Stimulated activated CD4-positive, alpha-beta T cell treated with anti-CD3 and anti-CD28 coated beads, TNF-alpha, amount 100 ng/mL, for 24 hours (primary cell): ENCODE measurements at places on chromosomes 11 and 22.

DNA sequence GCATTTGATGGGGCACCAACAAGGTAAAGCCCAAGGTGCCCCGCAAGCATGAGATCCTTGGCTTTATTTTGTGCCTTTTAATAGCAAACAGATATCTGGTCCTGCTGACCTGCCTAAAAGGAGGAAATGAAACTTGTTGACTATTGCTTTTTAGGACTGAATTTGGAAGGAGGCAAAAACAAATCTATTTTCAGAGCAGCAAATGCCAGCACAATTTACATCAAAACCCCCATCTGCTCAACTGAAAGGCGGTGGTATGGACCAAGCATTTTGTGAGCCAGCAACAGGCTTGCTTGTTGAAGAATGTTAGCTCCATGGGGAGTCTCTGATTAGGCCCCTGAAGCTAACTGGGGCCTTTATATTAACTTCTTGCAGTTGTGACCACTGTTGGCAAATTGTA lies 192.6 kb upstream of the E2F8 start:
- DNase-seq = no peak

DNA sequence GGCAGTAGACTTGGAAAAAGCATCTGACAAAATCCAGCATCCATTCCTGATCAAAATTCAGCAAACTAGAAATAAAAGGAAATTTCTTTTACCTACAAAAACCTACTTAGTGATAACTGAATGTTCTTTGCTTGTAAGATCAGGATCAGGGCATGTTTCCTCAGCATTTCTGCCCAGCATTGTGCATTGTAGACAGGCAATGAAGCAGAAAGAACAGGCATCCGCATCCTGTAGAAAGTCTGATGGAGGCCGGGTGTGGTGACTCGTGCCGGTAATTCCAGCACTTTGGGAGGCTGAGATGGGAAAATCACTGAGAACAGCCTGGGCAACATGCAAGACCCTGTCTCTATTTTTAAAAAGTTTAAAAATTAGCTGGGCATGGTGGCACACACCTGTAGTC lies 32.5 kb upstream of the PANX2 start:
- no peak for DNase-seq

DNA sequence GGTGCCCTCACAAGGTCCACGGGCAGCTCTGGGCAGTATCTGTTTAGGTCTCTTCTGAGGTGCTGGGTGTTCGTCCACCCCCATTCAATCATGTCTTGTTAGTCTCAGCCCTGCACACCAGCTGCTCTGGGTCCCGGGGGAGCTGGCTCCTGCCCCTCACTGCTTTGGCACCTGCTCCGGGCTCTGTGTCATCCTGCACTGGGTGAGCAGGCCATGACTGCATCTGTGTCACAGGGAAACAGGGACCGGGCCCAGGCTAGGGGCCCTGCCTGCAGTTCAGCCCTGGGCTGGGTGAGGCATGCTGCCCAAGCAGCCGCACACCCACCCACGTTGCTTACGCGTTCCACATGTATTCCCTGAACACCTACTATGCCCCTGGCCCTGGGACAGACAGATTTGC lies 43.9 kb downstream of the ELFN2 start:
- no peak for DNase-seq

- DNase-seq = no peak
Observed at GRCh38 chr11:118662401-118663271, 16.8 kb downstream of the TREH start.

DNA sequence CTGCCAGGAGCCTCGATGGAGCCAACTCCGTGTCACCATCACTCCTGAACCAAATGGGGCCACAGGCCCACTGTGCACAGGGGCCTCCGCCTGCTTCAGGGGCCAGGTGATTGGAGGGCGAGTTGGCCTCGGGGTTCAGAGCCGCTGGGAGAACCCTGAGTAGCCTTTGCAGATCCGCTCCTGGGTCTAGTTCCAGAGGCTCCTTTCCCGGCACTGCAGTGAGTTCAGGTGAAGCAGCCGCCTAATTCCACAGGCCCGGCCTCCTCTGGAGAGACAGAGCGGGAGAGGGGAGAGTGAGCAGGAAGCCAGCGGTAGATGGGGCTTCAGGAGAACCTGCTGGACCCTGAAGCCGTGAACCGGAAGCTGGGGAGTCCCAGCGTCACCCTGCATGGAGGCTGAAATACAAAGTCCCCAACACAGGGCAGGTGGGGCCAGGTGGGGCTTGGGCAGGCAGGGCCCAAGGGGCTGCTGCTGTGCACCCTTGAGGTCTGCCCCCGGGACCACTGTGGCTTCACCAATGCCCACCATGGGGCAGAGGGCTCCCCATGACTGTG lies 22.5 kb downstream of the DRD4 start:
- DNase-seq = no peak

DNA sequence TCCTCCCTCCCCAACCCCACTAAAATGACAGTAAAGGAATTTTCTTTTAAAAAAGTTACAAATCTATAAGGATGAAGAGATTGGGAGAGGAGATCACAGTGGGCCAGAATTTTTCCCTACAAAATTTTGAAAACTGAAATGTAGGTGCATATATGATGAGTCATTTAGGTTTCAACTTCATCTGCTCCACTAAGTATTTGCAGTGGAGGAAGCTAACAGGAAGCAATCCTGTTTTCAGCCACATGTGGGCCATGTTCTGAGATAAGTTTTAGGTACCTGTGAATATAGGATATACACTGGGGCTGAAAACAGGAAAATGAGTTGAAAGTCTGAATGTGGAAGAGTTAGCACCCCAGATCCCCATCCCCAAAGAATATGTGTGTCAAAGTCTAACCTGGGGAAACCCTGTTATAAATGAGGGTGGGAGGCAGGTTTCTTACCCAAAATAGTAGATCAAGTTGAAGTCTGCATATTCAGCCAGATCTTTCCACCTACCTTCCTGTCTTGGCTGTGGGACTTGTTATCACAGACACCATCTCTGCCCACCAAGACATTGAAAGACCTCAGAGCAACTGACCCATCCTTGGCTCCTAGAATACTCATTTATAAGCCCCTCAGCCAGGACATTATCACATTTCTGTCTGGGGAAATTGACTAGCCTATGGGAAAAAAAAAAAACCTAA lies 87.3 kb downstream of the PACS1 start:
- no peak for DNase-seq

DNA sequence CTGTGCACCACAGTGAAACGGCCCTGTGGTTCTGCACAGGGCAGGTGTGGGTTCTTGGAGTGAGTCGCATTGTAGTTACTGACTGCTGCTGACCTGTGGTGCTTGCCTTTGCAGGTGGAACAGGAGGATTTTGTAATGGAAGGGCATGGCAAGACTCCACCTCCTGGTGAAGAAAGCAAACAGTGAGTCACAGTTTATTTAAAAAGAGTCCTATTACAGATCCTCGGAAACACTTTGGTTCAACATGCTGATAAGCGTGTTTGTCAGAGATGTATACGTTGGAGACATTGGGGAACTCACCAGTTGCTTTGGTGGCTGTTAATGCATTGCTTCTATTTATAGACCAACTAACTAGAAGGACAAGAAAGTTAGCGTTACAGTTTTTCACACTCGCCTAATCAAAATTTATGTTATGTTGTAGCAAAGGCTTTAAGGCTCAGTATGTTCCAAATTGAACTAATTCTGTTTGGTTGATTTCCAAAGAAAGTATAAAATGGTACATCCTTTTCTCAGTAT lies 21.7 kb upstream of the TNRC6B start:
- no peak for DNase-seq

DNA sequence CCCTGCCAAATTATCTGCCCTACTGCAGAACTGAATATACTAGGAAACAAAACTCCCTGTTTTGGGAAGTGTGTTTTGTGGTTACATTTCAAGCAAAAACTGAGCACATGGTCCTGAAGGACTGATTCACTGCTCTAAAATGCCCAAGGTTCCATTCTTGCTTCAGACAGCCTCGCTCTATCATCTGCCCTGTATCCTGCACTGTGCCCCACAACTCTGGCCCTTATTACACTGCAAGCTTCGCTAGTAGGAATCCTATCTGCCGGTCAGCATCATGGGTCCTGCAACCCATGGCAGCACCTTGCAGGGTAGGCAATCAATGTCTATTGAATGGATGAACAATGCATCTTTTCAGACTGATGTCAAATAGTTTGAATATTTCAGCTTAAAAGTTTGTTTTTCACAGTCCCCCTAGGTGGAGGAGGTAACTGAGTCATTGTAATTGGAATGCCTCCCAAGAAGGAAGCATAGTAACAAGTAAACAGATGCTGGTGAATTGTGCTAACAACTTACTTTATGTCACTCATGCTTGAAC lies 21.3 kb downstream of the LAYN start:
- no peak for DNase-seq

DNA sequence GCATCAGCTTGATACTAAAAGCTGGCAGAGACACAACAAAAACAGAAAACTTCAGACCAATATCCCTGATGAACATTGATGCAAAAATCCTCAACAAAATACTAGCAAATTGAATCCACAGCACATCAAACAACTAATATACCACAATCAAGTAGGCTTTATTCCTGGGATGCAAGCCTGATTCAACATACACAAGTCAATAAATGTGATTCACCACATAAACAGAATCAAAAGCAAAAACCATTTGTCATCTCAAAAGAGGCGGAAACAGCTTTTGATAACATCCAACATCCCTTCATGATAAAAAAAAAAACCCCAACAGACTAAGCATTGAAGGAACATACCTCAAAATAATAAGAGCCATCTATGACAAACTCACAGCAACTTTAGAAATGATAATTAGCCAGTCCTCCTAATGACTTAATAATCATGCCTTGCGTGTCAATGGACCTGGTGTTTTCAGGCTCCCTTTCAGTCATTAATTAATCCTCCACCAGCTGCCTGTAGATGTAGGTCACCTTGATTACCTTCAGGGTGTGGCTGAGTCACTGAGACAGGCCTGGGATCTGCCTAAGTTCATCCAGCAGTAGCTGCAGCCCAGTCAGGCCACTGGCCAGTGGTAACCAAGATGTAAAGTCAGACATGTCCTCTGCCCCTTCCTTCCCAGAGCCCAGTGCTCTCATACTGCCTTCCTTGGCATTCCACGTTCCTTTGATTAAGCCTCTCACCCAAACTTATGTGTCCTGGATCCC lies 109.8 kb downstream of the EHF start:
- no peak for DNase-seq

DNA sequence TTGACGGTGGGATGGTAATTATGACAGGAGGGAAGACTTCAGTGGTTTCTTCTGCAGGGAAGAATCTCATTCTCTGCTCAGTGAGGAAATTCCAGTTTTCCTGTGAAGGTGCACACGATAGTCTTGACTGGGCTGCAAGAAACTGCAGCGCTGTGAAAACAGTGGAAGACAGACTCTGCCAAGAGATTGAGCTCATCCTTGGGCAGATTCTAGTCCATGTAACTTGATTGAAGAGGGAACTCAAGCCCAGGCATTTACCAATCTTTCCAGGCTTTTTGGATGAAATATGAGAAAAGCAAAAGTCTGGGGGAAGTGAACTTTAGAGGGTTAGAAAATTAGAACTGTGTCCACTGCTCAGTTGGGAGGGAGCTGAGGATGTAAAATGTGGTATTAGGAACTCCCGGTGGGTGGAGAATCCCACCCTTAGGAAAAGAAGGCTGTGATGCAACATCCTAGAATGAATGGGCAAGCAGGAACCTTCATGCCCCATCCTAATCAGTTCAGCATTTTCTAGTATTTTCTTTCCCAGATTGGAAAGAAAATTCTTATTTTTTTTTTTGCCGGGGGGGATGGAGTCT lies 212.6 kb downstream of the DBX1 start:
- DNase-seq = no peak

- no peak for DNase-seq
Observed at GRCh38 chr11:88102598-88102934, 72.7 kb downstream of the RAB38 start.

GRCh38 chr11:104572279-104572678 lies 326.0 kb downstream of the CASP12 start:
- no peak for DNase-seq

DNA sequence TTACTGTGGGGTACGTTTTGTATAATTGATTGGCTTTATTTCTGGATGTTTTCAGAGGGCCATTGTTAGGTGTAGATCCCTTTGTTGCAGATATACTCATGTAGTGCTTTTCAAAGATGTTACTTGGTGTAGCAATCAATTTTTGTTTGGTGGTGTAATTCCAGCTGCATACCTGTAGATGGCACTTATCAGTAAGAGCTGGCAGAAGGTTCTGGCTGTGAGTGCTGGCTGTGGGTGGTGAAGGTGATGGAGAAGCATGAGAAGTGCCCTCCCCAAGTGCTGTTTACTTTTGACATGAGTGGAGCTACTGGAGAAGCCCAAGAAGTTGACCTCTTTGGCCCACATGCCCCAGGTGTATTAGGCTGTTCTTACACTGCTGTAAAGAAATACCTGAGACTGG lies 1074.9 kb downstream of the FAM181B start:
- DNase-seq = no peak

DNA sequence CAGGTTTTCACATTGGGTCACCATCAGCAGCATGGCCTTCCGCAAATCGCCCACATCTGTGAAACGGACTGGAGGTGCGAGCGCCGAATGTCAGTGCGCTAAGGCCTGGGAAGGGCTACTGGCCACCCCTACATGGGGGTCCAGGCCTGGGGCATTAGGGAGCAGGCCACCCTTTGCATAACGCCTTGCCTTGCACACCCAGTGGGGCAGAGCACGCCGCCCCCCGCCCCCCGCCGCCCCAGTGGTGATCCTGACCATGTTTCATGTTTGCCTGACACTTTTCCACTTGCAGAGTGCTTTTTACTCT lies 2.6 kb downstream of the GRK2 start:
- no peak for DNase-seq

GRCh38 chr11:23961503-23962338 lies 535.1 kb upstream of the LUZP2 start:
- no peak for DNase-seq

- no peak for DNase-seq
Observed at GRCh38 chr22:33539902-33540751, 380.1 kb downstream of the LARGE1 start.

DNA sequence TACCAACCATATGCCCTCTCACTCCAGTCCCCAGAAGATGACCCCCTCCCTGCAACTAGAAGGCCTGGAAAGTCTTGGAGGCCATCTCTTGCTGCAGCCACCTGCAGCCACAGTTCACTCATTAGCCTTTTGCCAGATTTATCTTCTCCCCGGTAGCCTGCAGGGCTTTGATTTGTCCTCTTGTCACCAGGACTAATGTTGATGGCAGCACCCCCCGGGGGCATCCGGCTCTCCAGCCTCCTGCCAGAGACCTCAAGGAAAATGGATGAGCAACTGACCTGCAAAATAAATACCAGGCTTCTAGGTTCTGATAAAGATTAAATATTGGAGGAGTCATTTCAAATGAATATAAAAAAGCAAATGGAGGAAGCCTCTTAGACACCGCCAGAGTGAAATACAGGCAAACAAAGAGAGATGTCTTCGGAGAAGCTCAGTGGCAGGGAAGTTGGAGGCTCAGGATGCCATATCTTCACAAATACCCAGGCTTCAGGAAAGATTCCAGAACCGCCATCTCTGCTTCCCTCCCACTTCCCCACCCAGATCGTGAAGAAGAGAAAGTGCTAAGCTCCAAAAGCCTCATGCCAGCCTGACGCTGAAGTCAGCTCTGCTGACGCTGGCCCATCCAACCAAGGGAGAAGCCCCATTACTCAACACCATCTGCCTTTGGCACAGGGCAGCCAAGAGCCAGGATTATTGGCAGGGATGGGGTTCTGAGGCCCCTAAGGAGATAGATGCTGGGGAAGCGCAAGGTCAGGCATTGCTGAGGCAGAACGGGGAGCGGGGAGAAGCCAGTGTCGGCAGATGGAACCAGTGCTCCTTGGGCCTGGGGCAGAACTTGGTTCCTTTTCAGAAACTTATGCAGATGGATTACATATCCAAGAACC lies 362.7 kb downstream of the CADM1 start:
- no peak for DNase-seq
